Pancreas (tissue), 10 donors: ENCODE measurements at places on chromosomes 1 and 21. TPM values are rescaled to one million over a fixed set of nuclear protein-coding genes. Genes with fewer than 3 reads are reported as not detected.

SETD4 gene
- 5.7 TPM for total RNA-seq

DNA sequence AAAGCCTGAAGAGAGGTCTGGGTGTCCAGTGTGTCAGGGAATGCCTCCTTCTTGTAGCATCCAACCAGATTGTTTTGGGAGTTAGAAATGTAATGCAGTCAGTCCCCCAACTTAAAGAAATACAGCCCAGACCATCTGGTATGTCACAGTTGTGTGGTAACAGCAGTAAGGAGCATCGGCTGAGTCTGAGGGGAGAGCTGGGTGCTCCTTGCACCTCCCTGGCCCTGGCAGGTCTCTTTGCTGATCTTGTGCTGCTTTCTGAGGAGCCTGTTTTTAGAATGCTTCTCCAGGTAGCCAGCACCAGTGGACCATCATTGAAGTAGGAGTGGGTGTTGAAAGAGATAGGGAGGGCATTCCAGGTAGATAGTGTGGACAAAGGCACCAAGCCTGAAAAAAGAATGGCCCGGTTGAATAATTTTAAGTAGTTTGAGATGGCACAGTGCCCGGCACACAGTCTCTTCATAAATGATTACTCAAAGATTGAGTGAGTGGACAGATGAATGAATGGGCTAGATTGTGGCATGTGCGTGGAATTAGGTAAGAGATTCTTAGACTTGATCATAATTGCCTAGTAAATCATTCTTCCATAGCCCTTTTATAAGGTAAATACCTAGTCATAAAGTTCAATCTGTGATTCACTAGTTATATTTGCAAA is 46.5 kb downstream of the LAMC1 start:
- no peak overlapping the region for H3K27ac ChIP-seq
- H3K36me3 ChIP-seq, result no peaks in the 10 kb centered on the region
- peaks cover 6% of the 10 kb centered on the region for H3K4me1 ChIP-seq
- H3K4me3 ChIP-seq, result no peak overlapping the region
- H3K27me3 ChIP-seq, result no peaks in the 10 kb centered on the region
- DNase-seq, result peak; percentile 56

MIXL1 gene
- total RNA-seq, result not detected

GRCh38 chr1:155135415-155136028 is at the start of gene SLC50A1:
TSS of gene SLC50A1 (plus strand) at chr1:155135852. CDS start at chr1:155135912, 60 bp downstream.
- peaks cover 62% of the 10 kb centered on the region for H3K4me1 ChIP-seq
- peak within 1 kb of the TSS; percentile 63 for H3K4me3 ChIP-seq
- H3K27ac ChIP-seq, result peak within 1 kb of the TSS; percentile 99
- H3K27me3 ChIP-seq, result no peaks in the 10 kb centered on the region
- DNase-seq, result peak; percentile 97

- no peak overlapping the region for H3K27ac ChIP-seq
- no peak for DNase-seq
- peaks cover 21% of the 10 kb centered on the region for H3K4me1 ChIP-seq
Measured at GRCh38 chr1:18919197-18919905, 17.0 kb upstream of the ALDH4A1 start.

DNA sequence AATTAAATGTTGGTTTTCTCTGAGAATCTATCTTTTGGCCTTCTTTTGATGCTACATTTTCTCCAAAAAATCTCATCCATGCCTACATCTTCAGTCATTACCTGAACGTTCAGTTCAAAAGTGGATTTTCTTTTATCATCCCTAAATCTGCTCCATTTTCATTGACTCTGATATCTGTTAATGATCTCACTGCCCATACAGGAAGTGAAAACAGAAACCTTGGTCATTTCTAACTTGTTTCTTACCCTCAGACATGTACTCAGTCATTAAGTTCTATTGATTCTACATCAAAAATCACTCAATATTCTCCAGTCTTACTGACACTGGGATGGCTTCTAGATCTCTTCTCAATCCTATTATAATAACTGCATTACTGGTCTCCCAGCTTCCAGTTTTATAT is 22.7 kb downstream of the PRKACB start:
- no peaks in the 10 kb centered on the region for H3K4me1 ChIP-seq
- no peaks in the 10 kb centered on the region for H3K27me3 ChIP-seq
- no peak for DNase-seq
- H3K27ac ChIP-seq, result no peak overlapping the region
- H3K36me3 ChIP-seq, result no peaks in the 10 kb centered on the region
- H3K4me3 ChIP-seq, result no peak overlapping the region

DNA sequence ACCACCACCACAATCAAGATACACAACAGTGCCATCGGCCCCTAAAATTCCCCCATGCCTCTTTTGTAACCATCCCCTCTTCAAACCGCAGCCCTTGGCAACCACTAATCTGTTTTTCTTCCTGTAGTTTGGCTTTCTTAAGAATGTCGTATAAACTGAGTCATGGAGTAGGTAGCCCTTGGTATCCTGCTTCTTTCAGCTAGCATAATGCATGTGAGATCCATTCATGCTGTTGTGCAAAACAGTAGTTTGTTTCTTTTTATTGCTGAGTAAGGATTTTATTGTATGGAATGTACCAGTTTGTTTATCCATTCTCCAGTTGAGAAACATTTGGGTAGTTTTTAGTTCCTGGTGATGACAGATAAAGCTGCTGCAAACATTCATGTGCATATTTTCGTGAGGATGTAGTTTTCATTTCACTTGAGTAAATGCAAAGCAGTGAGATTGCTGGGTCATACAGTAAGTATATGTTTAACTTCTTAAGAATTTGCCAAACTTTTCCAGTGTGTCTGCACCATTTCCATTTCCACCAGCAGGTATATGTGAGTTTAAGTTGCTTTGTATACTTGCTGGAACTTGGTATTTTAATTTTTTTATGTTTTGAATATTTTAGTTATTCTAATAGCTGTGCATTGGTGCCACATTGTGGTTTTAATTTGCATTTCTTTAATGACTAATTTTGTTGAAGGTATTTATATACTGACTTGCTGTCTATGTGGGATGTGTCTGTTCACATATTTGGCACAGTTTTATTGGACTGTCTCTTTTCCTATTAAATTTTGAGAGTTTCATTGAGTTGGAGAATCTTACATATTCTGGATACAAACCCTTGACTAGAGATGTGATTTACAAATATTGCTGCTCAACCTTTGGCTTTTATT is 148.4 kb upstream of the MAP1LC3C start:
- no peak overlapping the region for H3K4me3 ChIP-seq
- H3K27ac ChIP-seq, result no peak overlapping the region
- H3K36me3 ChIP-seq, result no peaks in the 10 kb centered on the region
- no peak for DNase-seq
